ENCODE measurements at places on chromosomes 5 and 9. TPM values are rescaled to one million over a fixed set of nuclear protein-coding genes. Genes with fewer than 3 reads are reported as not detected.

DNA sequence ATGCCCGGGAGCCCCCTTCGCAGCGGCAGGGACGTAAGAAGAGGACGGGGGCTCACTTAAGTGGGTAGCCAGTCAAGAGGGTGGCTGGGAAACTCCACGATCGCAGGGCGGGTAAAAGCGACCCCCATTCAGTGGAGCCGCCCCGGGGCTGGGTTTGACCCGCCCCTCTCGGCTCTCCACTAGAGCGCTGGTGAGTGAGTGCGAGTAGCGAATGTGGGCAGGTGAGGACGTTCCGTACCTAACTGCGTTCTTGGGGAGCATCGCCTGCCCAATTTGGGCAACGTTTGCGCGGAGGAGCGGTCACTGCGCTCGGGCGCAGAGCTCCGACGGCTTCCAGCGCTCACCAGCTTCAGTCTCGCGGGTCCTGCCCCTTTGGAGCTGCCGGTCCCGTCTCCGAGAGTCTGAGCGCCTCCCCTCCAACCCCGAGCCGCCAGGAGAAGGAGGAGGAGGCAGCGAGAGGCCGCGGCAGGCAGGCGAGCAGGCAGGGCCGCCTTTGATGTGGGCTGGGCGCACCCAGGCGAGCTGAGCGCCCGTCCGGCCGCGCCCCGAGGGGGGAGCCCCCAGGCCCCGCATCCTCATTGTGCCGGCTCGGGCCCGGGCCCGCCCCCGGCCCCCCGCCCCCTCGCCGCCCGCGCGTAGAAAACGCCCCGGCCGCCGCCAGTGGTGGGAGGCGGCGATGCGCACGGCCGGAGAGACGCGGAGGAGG is at the start of gene FGF18:
Gene FGF18 (plus strand): TSS at position 666 of the 706 bp plus-strand sequence. CDS start 553 bp downstream, outside the sequence.
- no peak for DNase-seq

- DNase-seq: no peak
Measured at GRCh38 chr5:169190849-169191248, 110.1 kb downstream of the SLIT3 start.

DNA sequence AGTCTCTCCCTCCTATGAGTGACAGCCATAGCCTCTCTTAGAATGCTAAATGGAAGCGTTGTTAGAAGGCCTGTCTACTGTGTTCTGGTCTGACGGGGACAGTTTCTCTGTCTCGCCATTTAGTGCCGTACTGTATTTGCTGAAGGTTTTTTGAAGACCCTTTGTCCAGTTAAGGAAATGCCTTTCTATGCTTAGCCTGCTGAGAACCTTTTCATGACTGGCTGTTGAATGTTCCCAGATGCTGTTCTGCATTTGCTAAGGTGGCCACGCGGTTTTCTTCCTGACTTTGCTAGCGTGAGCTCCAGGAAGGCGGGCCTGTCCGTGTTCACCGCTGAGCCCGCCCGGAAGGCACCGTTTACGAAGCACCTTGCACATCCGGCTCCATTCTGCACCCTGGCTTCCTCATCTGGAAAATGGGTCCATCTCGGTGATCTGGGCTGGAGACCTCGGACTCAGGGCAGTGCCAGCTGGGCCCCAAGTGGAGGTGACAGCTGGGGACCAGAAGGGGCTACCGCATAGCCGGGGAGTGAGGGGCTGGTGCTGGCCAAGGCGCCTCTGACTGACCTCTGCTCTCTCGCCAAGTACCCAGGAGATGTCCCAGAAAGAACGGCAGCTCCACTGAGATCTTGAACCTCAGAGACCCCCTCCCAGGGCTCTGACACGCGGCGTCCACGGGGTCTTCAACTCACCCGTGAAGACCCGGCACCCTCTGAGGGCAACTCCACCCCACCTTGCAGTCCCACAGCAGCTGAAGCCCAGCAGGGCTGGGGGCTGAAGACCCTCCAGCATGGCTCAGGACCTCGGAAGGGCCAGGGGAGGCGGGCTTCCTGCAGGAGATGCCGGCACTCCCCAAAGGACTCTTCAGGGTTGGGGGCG is 52.5 kb upstream of the NKD2 start:
- no peak for DNase-seq

CCDC180 gene
- 0.73 TPM for total RNA-seq

NR2F1-AS1 gene
- 11.3 TPM for total RNA-seq

PCDHB13 gene
- 3.2 TPM for total RNA-seq

DNA sequence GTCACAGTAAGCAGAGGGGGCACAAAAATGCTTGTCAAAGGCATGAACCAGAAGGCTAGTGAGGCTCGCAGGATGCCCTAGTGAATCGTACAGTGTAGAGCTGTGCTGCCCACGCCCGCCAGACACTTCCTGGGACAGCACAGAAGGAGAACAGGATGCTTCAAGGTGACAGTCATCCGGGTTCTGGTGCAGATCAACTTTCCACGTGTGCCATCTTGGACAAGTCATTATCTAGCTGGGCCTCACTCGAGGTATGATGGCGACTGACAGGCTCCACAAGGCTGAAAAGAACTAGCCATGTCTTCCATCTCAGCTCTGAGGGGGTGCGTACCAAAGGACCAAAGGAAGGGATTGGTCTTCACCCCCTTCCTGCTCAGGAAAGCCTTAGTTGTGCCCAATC is 14.0 kb downstream of the SPRY4 start:
- DNase-seq: no peak

- DNase-seq: peak; percentile 5
Measured at GRCh38 chr9:34927061-34927460, 31.0 kb upstream of the PHF24 start.

DNA sequence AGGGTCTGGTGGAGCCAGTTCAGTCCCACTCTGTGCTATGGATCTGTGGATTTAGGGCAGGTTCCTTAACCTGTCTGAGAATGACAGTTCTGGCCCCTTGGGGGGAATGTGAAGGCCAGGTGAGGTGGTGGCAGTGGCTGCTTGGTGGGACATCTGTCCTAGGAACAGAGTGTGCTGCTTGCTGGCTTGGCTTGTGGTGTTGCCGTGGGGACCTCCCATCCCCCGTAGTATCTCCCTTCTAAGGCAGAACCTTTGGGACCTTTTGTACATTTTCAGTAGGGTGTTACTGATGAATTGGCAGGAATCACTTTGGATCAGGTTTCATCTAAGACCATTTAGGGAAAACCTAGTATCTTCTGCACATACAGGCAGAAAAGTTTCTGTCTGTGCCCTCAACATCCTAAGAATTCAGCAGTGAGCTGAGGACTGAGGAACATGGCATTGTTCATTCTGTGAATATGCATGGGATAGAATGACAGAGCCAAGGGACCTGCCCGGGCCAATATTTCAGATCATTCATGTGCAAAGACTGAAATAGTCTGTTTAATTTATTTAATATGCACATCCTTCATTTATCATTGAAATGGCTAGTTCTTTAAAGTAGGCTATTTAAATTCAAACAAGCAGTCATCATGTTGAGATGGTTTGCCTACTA is 64.6 kb downstream of the WNK2 start:
- DNase-seq: no peak

- DNase-seq: no peak
Measured at GRCh38 chr5:40355846-40356245, 323.9 kb upstream of the PTGER4 start.

TRIP13 gene
- 47.5 TPM for total RNA-seq

DNA sequence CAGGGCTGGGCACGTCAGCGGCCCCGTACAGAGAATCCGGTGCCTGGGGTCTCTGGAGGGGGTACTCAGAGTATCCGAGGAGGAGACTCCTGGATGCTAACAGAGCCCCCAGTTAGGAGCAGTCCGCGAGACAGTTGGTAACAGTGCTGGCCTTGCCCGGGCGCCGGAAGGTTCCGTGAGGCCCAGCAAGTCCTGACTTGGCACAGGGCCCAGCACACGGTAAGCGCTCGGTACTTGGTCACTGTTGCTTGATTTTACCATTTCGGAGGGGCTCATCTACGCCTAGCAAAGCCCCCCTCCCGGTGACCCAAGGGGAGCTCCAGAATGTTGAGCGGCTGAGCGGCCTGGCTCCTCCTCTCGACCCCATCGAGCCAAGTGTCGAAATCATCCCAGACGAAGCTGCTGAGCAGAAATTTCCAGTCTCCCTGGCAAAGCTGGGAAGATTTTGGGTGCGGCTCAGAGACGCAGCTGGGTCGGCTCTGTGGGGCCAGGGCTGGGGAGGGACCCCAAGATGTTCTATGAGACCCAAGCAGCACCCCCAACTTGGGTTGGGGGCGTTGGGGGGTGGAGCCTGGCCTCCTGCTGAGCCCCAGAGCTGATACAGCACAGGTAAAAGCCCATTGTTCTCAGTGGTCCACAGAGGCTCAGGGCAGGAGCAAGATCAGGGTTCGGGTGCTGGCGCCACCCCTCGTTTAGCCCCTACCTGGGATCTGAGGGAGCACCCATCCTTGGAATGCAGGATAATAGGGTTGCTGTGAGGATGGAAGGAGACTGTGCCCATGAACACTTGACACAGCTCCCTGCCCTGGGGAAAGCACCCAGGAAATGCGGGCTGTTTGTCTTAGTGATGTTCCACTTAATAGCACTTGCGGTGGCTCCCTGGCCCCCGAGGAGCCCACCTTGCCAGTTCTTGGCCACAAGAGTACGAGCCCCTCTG is 137.2 kb downstream of the C9orf50 start:
- DNase-seq: no peak

TTF1 gene
- 20.3 TPM for total RNA-seq

ANKRD55 gene
- total RNA-seq: not detected

PROB1 gene
- total RNA-seq: 0.59 TPM

SOHLH1 gene
- total RNA-seq: 2.4 TPM

- DNase-seq: no peak
Measured at GRCh38 chr9:132078699-132079356, 839 bp downstream of the MED27 start.

DNA sequence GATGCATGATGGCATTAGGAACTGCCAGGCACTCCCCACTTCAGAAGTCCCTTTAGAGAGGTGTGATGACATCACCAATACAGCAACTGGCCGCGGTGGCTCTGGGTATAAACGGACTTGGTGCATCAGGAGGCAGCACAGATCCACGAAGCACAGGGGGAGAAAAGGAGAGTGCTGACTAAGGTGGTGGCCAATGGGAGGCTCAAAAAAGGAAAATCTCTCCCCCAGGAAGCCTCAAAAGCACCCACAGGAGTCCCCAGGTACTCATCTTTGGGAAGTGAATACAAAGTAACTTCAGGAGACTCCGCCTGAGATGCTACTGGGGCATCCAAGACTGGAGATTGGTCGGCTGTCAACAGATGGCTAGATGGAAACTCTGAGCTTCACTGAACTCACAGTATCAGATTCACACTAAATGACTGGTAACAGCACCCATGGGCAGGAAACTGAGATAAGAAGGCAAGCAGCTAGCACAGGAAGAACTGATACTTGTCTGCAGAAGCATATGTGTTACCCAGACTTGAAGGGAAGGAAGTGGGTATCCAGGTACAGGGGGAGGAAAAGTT is 7.6 kb downstream of the TTC39B start:
- DNase-seq: no peak

ADAM19 gene
- 45.1 TPM for total RNA-seq

DNA sequence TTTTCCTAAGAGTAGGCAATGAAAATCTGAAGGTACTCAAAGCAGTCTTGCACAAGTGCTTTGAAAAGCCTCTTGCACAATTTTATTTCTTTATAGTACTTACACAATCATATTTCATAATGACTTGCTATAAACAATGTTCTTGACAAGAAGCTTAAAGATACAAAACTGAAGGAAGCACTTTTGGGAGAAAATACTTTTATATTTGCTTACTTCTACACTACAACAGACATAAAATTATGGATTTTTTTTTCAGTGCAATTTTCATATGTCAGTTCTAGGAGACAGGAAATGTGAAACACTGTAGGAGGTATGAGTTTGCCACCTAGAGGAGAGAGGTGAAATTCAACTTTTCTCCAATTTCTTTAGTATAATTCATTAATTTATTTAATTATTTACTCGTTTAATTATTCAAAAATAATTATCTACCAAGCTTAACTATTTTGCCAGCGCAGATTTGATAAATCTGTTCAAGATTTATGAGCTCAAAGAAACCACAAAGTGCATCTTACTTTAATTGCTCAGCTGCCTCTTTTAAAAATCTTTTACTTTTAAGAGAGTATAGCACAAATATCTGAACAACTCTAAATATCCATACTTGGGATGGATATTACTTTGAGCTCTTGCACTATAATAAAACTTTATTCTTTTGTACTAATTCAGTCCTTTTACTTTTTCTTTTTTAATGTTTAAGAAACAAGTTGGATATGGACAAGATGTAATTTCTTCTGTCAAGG is 29.0 kb upstream of the CDKN2B start:
- DNase-seq: peak; percentile 46

DNA sequence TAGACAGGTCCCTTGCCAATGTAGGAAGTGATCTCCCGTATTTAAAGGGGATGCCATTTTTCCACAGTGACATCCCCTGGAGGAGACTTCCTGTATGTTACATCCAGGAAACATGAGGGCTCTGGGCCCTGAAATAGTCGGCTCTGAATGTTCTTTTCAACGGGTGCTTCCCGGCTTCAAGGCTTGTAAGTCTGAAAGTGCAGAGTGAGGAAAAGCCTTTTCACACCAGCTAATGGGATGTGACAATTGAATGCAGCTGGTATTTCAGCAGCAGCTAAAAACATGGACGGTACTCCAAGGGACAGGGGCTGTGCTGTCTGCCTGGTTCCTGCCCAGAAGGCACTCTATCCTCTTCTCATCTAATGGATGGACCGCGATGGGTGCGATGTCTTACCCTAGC is 1.4 kb downstream of the IL9 start:
- no peak for DNase-seq

IFNA21 gene
- total RNA-seq: not detected

- no peak for DNase-seq
Measured at GRCh38 chr9:84919440-84919839, 249.9 kb downstream of the NTRK2 start.

- DNase-seq: no peak
Measured at GRCh38 chr5:125698420-125698819, 724.8 kb upstream of the GRAMD2B start.

- DNase-seq: no peak
Measured at GRCh38 chr5:79032031-79032695, 37.3 kb downstream of the DMGDH start.

- DNase-seq: no peak
Measured at GRCh38 chr5:61465066-61465465, 133.0 kb downstream of the ZSWIM6 start.

- DNase-seq: no peak
Measured at GRCh38 chr5:9401786-9402472, 143.9 kb downstream of the SEMA5A start.

CKMT2 gene
- not detected for total RNA-seq

- no peak for DNase-seq
Measured at GRCh38 chr5:60439552-60439951, 260.4 kb downstream of the DEPDC1B start.

DNA sequence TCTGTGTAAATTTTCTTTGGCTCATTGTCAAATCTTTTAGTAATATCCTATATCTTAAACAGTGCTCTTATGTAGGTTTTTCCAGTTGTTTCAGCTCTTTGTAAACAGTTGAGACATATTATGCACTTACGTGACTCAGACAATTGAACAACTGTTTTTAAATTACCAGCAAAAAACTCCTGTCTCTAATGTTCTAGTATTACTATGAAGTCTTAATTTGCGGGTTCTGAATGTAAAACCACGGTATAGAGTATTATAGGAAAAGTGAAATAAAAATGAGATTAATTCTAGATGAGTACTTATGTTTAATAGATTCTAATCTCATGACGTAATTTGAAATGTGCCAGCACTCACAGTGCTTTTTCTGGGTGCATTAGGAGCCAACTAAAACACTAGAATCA is 136.0 kb downstream of the GDNF start:
- DNase-seq: no peak

- DNase-seq: peak; percentile 47
Measured at GRCh38 chr5:16931334-16932110, 4.6 kb downstream of the MYO10 start.

C9orf153 gene
- 0.55 TPM for total RNA-seq

GRCh38 chr9:94918038-94918753 is 191.7 kb downstream of the AOPEP start:
- DNase-seq: no peak

DDX4 gene
- total RNA-seq: not detected

IL3 gene
- total RNA-seq: not detected

PCDHGB3 gene
- 7.4 TPM for total RNA-seq

Measured in SJCRH30 (cell line).